ENCODE measurements at places on chromosomes 13 and 19. TPM values are rescaled to one million over a fixed set of nuclear protein-coding genes. Genes with fewer than 3 reads are reported as not detected.

- DNase-seq, result no peak
Measured at GRCh38 chr19:13001502-13002165, 6.4 kb downstream of the NFIX start.

DNA sequence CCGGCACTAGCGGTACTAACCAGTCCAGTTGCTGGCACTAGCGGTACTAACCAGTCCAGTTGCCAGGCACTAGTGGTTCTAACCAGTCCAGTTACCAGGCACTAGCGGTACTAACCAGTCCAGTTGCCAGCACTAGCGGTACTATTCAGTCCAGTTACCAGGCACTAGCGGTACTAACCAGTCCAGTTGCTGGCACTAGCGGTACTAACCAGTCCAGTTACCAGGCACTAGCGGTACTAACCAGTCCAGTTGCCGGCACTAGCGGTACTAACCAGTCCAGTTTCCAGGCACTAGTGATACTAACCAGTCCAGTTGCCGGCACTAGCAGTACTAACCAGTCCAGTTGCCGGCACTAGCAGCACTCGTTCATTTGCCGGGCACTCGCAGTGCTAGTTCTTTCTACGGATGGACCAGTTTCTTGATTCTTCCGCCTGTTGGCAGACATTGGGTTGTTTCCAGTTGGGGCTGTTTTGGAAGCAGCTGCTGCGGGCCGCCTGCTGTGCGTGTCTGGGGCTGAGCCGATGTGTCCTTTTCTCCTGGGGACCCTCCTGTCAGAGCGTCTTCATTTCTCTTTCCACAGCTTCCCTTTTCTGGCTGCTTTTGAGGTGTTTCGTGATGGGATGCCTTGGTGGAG is 123.4 kb upstream of the MCF2L start:
- DNase-seq, result no peak

GRCh38 chr13:98290261-98290660 is 113.2 kb upstream of the RNF113B start:
- no peak for DNase-seq

GRCh38 chr13:110126391-110126961 is 180.5 kb downstream of the COL4A1 start:
- no peak for DNase-seq

DNA sequence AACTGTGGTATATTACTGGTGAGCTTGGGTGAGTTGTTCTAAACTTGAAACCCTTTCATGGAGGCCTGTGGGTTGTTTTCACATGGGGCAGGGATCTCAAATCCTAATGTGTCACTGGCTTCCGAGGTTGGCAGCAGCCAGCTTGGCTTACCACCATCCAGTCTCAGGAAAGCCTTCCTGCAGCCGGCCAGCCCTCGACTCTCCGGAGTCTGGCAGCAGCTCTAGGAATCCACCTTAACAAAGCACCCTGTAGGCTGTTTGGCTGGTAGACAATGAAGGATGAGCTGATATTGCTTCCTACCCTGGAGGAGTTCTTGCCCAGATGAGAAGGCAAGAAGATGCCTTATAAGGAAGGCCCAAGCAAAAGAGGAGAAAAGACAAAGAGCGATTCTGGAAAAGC is 188.3 kb downstream of the KLF12 start:
- DNase-seq, result no peak

DNA sequence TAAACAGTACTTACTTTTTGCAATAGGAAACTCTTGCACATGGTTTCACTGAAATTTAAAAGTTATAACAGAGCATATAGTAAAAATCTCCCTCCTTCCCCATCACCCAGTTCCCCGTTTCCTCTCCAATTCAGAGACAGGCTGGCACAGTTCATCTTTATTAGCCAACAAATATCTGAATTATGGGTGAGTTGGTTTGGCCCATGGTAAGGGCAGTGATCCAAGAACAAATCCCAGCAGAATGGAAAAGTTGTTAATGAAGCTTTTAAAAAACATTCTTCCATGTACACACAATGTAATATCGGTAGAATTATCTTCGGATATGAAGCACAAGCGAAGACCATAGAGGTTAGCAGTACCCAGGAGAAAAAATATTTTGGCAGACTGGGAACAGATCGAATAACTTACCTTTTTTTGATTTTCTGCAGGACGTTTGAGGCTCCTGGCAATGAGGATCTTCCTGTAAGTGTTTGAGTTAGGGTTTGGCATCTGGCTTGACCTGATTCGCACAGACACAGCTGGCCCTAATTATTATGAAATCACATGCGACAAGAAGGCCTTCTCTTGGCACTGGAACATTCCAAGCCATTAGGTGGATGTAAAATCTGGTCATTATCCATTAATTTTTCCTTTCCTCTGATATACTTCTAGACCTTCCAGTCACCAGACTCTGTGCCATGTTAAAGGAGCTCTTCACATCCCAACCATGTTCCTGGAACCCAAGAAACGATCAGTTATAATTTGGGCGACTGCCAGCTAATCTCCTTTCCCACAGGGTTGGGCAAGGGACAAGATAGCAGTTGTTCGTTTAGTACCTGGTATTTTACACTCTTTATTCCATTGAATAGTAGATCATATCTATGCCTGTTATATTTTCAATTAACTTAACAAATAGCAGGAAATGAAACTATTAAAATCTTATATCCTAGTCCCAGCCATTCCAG is 139.4 kb upstream of the TSC22D1 start:
- DNase-seq, result no peak

The RUBCNL gene
- 0.21 TPM for total RNA-seq

The COX7A1 gene
- not detected for total RNA-seq

The A1BG gene
- 17.5 TPM for total RNA-seq

The GPX4 gene
- total RNA-seq, result 174 TPM
